EH (cell line): ENCODE measurements at places on chromosomes 11 and 22.

DNA sequence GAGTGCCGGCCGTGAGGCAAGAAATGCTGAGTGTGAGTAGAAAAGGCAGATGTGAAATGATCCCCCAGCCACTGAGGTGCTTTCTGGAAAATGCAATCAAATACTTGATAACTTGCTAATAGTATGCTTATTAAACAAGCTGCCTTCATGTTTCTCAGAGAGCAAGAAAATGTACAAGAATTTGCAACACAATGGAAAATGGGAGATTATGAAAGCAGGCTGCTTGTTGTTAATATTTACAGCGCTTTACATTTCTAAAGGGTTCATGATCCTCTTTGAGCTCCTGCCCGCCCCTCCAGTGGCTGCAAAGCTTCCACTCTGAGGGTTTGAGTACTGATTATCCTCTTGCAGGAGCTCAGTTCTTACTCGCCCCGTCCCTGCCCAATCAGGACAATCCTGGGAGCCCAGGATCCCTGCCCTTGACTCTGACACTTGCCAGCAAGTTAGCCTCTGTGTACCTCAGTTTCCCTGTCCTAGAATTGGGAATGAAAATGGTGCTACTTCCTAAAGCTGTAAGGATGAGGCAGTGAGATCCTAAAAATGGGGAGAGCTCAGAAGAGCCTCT, 645.1 kb downstream of the TBC1D22A start:
- DNase-seq: no peak

- peak; percentile 97 for DNase-seq
Measured at GRCh38 chr11:123083623-123084029, 21.7 kb upstream of the HSPA8 start.

DNA sequence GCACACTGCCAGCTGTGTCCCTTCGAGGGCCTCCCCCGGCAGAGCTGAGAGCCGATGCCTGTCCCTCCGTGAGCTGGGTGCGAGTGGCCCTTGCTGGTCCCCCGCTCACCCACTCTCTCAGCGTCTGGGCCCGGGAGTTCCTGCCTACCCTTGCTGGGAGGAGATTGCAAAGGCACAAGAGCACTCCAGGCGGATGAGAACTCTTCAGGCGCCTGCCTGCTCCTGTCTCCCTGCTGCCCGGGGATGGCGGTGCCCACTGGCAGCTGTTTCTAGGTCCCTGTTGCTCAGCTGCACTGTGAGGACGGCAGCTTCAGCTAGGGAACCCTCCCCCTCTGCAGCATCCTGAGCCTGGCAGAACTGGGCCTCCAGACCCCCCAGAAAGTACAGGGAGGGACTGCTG, 61.1 kb downstream of the FLRT1 start:
- no peak for DNase-seq

GRCh38 chr11:12235947-12236743, 125.8 kb downstream of the MICAL2 start:
- DNase-seq: peak; percentile 78

DNA sequence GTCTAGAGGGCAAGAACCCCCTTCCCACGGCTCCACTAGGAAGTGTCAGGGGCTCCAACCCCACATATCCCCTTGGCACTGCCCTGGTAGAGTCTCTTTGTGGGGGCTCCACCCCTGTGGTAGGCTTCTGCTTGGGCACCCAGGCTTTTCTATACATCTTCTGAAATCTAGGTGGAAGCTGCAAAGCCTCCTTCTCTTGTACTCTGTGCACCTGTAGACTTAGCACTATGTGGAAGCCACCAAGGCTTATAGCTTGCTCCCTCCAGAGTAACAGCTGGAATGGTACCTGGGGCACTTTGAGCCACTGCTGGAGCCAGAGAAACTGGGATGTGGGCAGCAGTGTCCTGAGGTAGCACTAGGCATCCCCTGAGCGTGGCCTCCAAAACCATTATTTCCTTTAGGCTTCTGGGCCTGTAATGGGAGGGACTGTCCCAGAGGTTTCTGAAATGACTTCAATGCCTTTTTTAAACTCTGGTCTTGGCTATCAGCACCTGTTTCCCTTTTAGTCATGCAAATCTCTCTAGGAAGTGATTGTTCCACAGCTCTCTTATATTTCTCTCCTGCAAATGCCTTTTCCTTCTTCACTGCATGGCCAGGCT, 68.4 kb downstream of the TRAF6 start:
- DNase-seq: no peak

GRCh38 chr22:39368461-39368911, 18.7 kb downstream of the SYNGR1 start:
- no peak for DNase-seq

DNA sequence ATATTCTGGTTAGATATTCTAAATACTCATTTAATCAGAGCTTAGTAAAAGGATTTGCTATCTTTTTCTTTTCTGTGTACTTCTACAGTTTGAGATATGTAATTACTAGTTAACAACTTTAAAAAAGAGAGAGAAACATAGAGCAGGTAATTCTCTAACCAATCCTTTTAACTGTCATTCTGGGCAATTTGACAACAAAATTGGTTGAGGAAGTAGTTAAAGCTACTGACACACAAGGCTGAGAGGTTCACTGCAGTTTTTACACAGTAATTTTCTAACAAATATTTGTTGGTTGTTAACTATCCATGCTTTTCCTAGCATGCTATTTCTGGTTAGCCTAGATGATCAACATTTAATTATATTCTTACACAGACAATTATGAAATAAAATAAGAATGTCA, 3.6 kb downstream of the SOX6 start:
- no peak for DNase-seq
